ENCODE measurements at places on chromosomes 16 and 17. TPM values are rescaled to one million over a fixed set of nuclear protein-coding genes. Genes with fewer than 3 reads are reported as not detected.
A peak's percentile ranks its signal among the peaks of the same experiment; 100 is the strongest.

GRCh38 chr17:40953881-40954280 lies 12.9 kb downstream of the KRT39 start:
- DNase-seq: no peak

The CCL23 gene
- not detected for total RNA-seq

DNA sequence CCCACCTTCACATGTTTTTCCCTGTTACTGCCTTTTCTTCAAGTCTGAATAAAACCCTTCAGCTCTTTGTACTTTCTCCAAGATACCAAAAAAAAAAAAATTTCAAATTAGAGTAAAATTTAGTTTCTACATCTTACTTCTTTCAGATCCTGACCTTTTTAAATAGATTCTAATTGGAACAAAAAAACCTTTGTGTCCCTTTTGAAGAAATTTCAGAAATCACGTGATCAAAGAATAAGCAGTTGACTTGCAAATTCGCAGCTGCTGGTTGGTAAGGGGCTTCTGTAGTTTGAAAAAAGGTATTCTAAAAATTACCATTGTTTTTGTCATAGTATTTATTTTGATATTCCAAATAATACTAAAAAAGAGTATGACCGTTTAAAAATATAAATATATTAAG lies 71.7 kb downstream of the CDC27 start:
- no peak for DNase-seq

DNA sequence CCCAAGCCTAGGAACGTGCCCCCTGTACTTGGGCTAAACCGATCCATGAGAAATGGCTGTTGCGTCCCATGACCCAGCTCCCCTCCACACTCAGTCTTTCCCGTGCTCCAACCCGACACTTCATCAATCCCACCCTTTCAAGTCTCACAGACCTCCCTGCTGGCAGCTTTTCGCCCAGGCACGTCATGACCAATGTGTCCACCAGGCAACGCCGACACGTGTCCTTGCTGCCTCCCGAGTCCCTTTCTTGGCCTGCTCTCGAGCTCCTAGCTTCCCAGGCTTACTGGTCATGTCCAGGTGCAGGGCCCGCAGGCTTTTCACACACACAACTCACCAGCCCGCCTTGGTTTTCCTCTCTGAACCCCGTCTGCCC lies 12.2 kb downstream of the MNT start:
- no peak for DNase-seq

The GPR179 gene
- total RNA-seq: not detected

- no peak for DNase-seq
Measured at GRCh38 chr17:35793257-35793656, 2.2 kb downstream of the MMP28 start.

GRCh38 chr16:22075776-22076175 lies 16.6 kb upstream of the VWA3A start:
- DNase-seq: no peak

- DNase-seq: peak; percentile 67
Measured at GRCh38 chr17:19766421-19767270, 18.5 kb upstream of the ALDH3A1 start.

The ZNF205 gene
- total RNA-seq: 0.15 TPM

GRCh38 chr16:12098429-12099310 lies 122.1 kb downstream of the SNX29 start:
- DNase-seq: no peak

DNA sequence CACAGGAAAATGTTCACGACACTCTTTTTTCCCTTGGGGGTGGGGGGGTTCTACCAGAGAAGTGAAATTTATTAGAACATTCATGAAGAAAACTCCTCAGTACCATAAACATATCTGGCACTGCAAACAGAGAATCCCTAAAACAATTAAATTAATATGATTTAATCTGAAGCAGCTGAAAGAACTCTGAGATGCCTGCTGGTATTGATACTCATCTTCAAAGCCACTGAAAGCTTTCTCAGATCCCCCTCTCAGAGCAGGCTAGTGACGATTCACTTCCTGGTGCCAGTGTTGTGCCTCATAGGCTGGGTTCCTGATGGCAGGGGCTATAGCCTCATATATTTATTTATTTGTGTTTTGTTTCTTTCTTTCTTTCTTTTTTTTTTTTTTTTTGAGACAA lies 52.7 kb downstream of the MYH10 start:
- no peak for DNase-seq

DNA sequence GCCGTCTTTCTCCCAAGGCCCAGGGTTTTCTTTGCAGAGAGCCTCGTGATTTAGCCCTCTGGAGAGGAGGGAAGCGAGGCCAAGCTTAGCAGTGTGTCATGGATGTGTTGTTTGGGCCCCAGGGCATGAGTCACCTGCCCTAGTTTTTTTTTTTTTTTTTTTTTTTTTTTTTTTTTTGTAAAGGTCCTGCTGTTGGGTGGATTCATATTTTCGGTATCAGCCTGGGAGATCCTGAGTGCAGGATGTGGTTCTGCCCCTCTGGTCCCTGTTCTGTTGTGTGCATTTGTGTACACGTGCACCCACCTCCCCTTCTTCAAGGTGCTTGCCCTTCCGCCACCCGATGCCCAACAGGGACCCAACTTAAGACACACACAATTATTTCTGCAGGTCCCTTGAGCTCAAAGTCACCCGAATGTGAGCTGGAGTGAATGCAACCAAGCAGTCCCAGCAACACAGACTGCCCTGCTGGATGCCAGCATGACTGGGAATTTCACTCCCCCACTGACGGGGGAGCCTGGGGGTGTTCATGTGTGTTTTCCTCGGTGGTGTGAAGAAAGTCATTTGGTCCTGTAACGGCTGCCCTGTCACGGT lies 265.8 kb upstream of the TNRC6C start:
- DNase-seq: no peak

GRCh38 chr16:81885976-81886586 lies 107.0 kb downstream of the PLCG2 start:
- peak; percentile 3 for DNase-seq

The CCL7 gene
- not detected for total RNA-seq

DNA sequence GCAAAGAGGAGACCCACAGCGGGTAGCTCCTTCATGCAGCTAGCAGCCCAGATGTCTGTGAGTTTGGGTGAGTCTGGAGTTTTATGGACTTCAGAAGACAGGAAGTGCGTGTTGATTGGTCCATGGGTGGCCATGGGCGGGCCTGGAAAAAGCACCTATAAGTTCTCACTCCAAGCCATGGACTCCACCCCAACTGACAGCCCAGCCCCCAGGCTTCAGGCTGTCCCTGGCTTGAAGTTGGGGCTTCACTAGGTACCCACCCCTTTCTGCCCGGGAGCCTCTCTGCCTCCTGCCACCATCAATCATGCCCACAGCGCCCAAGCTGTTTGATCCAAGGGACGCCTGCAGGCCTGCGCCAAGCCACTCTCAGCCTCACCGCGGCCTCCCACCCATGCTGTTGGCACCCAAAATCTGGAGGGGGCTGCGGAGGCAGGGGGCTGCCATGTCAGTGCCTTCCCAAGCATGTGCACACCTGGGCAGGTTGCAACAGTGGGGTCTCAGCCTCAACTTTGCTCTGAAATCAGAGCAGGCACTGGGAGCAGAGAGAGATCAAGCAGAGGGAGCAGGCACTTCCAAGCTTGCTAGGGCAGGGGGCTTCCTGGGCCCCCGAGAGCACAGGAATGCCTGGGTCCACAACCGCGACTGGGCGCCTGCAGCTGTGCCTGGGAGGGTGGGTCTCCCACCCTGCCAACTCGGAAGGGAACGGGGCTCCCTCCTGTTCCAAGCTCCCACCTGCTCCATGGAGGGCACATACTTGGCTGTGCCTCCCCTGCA lies 1503.7 kb downstream of the CDH11 start:
- DNase-seq: no peak

The IKZF3 gene
- total RNA-seq: 22.8 TPM

DNA sequence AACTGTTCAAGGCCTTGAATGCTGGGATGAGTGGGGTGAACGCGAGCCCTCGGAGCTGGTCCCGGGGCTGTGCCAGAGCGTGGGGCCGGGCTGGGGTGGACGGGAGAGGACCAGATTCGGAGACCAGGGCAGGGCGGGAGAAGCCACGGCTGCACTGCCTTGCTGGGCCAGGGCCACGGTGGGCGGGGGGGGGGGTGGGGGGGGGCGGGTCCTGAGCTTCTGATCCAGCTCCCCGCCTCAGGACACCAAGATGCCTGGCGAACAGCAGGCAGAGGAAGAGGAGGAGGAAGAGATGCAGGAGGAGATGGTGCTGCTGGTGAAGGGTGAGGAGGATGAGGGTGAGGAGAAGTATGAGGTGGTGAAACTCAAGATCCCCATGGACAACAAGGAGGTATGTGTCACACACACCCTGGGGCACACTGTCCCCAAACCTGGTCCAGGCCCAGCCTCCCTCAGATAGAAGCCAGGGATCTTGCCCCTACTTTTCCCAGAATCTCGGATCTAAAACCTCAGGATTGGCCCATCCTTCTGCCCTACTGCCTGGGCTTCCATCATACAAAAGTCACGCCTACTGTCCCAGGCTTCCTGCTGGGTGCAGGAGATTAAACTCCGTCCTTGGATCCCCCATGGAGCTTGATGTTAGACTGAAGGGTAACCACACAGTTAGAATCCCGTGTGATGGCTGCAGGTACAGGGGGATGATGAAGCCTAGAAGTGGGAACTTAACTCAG lies 563 bp downstream of the ZNF771 start:
- no peak for DNase-seq

GRCh38 chr17:47404875-47405274 lies 81.1 kb downstream of the EFCAB13 start:
- DNase-seq: no peak

The COA3 gene
- total RNA-seq: 59.3 TPM

The SLC35G6 gene
- total RNA-seq: not detected

DNA sequence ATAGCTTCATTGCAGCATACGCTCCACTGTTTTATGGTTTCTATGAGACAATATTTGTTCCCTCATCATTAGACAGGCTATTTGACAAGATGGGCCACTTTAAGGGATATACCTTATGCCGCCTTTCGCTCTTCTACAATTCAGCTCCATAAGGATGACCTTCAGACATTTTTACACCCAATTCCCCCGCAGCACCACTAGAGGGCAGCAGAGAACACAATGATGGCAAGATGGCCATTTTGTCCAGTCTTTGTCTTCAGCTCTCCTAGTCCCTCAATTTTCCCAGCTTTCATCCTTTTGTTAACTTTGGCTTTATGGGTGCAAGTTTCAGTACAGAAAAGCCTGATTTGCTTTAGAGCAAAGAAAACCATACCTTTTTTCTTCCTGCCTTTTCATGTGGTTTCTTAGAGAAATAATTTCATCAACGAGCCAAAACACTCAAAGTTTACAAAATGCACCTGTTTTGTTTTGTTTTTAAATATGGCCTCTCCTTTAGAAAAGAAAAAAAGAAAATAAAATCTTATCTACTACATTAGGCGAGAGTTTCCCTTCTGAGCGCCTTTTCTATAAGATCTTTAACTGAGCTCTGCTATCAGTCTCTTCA lies 355.3 kb downstream of the TOX3 start:
- DNase-seq: peak; percentile 11

GRCh38 chr17:59152925-59153324 lies 2.1 kb downstream of the SKA2 start:
- DNase-seq: no peak

- DNase-seq: no peak
Measured at GRCh38 chr17:57649731-57650484, 95.2 kb downstream of the CCDC182 start.

The CRYBA1 gene
- not detected for total RNA-seq

GRCh38 chr16:396605-397004 lies 394 bp upstream of the NME4 start:
- DNase-seq: no peak

Measured in activated T-helper 1 cell treated with anti-CD3 and anti-CD28 coated beads, Interleukin-12 subunit alpha, Interleukin-12 subunit beta, Interleukin-2, Interleukin-4 antibody, amounts not matched to agents 30 ng/mL and 10 ng/mL and 1 ng/mL, durations not matched to agents 14 hours and 24 hours and 36 hours (primary cell).